ENCODE measurements at places on chromosomes 7 and 10.

GRCh38 chr10:71314028-71314693 is 4.9 kb upstream of the SLC29A3 start:
- DNase-seq: peak; percentile 63

DNA sequence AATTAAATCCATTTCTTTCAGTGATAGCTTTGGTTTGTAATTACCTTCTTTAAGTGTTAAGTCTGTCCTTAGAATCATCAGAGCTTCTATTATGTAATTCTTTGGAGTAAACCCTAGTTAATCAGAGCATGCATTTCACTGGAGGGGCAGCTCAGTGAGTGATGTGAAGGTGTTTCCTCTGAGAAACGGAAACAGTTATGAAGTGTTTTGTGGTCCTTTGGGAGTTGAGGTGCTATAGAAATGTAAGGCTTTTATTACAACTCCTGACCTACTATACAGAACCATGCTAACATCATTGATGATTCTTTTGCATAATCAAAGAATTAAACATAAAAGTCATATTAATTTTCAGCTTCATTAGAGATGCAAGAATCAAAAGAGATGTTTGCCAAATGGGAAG is 141.5 kb downstream of the EXOC4 start:
- no peak for DNase-seq

- no peak for DNase-seq
Observed at GRCh38 chr10:133277993-133278576, 1.4 kb upstream of the ADAM8 start.

DNA sequence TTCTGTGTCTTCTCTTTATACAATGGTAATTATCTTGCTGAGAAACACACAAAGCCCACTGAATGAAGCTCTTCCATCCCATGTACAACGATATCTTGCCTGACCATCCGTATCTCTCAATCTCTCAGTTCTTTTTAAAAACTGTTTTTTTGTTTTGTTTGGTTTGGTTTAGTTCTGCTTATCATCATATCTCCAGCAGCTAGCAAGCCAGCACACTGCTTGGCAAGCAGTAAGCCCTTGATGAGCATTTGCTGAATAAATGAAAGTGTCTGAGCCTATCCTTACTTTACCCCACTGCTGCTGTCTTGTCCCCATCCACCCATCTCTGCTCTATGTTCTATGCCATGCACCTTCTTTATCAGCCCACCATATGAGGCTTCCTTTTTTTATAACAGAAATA is 34.2 kb downstream of the ITGB1 start:
- DNase-seq: no peak

DNA sequence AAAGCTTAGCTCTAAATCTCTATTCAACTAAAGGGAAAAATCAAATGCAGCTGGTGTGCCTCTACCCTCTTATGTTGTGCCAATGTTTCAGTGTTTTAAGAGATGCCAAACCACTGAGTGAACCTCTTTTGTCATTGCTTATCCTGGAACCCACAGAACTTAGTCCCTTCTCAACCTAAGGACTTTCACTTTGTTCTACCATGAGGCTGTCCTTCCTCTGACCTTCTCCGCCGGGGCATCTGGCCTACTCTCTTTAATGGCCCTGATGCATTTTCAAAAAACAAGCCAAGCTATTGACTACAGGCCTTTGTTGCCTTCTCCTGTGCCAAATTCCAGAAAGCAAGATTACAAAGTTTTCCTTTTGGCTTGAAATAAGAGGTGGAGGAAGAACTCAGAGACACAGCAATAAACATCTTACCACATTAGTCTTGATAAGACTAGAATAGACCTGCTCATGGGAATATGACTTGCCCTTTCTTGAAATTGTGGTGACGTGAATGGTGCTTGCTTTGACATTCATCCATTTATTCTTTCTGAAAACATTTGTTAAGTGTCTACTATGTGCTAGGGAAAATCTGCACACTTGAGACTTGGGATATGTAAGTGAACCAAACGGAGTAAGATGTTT is 253.2 kb upstream of the SMIM30 start:
- DNase-seq: no peak
